ENCODE measurements at places on chromosomes 12 and 14. TPM values are rescaled to one million over a fixed set of nuclear protein-coding genes. Genes with fewer than 3 reads are reported as not detected.

GLIPR1L2 gene
- total RNA-seq: not detected

RHOJ gene
- total RNA-seq: not detected

GYS2 gene
- 0.05 TPM for total RNA-seq

REM2 gene
- 0.26 TPM for total RNA-seq

NCKAP5L gene
- total RNA-seq: 8.3 TPM

P2RX2 gene
- not detected for total RNA-seq

All from A549 treated with ZK216348 at 1 μM for 4 hours (cell line).